Stromal cell of bone marrow (primary cell): ENCODE measurements at places on chromosomes 2 and 18.

DNA sequence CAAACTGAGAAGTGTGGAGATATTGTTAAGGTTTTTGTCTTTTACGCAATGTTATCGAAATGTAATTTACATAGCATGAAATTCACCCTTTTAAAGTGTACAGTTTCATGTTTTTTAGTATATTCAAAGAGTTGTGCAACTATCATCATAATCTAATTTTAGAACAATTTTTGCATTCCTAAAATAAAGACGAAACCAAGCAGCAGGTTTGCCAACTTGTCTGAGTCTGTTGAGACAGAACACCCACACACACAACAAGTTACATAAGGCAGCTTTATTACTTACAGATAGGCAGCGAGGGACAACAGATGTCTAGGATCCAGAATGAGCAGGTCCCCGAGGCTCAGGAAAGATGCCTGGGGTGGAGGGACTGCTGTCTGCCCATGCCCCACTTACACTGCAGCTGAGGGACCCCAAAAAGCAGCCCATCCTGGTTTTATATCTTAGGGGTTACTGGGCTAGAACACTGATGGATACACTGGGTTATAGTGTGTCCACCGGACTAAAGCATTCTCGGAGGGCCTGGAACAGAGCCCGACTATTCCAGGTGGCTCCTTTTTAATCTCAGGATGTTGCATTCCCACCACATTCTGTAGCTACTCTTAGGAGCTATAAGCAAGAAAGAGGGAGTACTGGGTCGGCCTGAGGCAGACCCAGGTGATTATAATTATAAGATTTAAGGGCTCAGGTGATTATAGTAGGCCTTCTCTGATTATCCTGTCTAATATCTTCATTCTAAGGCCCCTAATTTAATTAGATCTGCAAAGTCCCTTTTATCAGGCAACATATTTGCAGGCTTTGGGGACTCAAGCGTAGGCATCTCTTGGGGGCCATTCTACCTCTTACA, 150.2 kb upstream of the DOK6 start:
- DNase-seq, result peak; percentile 36

- no peak for DNase-seq
Observed at GRCh38 chr18:13389491-13390131, 171.1 kb downstream of the LDLRAD4 start.

- no peak for DNase-seq
Observed at GRCh38 chr18:62885804-62886203, 170.5 kb downstream of the PHLPP1 start.

- DNase-seq, result no peak
Observed at GRCh38 chr18:76395609-76396008, 99.4 kb downstream of the ZNF516 start.

DNA sequence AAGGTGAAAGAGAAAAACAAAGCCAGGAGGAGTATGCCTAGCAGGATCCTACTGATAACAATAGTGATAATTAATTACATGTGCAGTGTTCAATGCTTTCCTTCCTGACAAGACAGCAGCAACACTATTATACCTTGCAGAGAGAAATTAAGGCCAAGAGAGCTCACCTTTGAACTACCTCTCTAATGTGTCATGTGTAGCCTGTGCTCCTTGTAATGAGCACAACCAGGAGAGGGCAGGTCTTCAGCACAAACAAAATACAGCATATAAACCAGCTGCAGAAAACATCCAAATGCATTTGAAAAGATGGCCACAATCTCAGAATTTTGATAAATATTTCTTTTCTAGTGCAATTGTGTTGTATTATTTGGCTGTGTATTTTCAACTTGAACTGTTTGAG, 1425.7 kb downstream of the DSC3 start:
- DNase-seq, result no peak

DNA sequence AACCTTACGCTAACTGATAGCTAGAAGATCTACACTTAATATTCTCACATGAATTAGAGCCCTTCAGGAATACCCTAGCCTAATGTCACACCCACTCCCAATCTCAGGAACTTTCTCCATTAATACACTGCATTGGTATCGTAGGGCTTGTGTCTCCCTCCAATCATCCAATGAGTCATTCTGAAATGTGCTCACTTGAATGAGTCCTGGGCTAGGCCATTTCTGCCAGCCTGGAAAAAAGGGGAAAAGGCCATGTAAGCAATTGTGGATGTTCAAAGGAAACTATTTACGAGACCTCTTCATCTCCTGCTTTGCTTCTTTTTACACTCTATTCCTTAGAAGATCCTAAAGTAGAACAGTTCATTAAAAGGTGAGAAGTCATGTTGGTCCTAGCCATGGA, 18.8 kb downstream of the ZEB2 start:
- DNase-seq, result no peak

- peak; percentile 79 for DNase-seq
Observed at GRCh38 chr2:71831193-71831577, 316.5 kb downstream of the CYP26B1 start.

DNA sequence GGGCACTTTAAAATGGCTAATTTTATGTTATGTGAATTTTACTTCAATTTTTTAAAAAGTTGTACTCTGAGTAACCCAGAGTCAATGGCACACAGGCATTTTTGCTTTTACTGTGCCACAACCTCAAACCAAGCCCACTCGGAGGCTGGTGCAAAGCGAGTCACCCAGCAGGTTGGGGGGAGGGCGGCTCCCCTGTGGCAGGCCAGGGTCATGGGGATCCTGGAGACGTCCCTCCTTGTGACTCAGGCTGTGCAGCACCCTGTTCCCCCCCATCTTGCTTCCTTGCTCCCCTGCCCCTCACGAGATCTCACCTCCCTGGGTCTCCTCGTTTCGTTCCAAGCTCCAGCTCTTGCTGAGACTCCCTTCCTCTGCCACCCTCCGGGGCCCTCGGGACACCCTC, 58.6 kb downstream of the POMC start:
- no peak for DNase-seq

GRCh38 chr2:176501617-176502016, 232.4 kb downstream of the MTX2 start:
- no peak for DNase-seq

DNA sequence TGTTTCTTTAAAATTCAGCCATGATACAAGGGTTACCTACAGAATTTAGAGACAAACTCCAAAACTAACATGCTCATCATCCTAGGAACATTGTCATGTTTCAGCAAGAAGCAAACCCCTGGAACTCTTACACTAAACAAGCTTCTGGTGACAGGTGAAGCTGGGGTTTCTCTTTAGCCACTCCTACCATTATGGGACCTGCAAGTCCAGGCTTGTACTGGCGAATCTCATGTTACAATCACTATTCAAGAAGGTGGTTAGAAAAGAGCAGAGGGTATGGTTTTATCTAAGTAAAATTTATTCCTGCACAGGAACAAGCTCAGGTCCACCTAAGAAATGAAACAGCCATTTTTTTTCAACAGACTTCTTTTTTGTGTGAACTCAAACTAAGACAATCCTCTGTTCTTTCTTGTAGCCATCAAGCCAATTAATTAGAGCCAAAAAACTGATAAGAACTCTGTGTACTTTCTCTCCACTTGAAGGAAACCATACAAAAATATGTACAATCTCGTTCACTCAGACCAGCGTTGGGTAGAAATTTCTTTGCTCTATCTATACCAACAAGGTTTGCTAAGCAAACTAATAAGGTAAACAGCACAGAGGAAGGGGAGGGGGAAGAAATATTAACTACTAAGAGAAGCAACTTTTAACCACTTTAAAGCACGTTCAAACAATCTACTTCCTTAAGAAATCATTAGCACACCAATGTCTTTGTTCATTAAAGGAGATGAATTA, 63.3 kb upstream of the NEDD4L start:
- no peak for DNase-seq

GRCh38 chr2:187403568-187404260, 44.3 kb downstream of the CALCRL start:
- no peak for DNase-seq

DNA sequence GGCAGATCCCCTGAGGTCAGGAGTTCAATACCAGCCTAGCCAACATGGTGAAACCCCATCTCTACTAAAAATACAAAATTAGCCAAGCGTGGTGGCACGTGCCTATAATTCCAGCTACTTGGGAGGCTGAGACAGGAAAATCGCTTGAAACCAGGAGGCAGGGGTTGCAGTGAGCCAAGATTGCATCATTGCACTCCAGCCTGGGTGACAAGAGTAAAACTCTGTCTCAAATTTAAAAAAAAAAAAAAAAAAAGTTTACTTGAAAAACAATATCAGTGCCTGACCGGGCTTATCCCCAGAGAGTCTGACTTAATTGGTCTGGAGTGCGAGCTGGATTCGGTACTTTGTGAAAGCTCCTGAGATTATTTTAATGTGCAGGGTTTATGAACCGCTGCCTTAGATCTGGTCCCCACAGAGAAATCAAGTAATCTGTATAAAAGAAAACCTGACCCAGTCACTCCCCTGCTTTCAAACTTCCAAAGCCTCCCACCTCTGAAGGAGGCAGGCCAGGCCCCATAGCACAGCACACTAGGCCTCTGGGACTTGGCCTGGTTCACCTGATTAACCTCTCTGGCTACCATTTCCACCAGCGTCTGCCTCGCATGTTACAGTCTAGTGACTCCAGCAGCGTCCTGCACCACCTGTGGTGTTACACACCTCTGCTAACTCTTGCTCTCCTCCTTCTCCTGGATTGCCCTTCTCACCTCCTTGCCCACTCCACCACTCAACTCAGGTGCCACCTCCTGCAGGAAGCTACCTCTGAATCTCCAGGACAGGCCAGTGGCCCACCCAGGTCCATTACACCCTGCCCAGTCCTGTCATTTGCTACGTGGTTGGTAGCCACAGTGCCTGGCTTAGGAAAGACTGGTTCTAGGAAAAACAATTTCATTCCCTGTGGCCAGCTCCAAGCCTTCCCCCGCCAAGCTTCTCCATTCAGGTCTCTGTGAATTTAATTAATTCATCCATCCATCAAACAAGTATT, 114.3 kb upstream of the PPP1CB start:
- DNase-seq, result no peak

- DNase-seq, result no peak
Observed at GRCh38 chr2:17610521-17610920, 70.0 kb downstream of the VSNL1 start.

DNA sequence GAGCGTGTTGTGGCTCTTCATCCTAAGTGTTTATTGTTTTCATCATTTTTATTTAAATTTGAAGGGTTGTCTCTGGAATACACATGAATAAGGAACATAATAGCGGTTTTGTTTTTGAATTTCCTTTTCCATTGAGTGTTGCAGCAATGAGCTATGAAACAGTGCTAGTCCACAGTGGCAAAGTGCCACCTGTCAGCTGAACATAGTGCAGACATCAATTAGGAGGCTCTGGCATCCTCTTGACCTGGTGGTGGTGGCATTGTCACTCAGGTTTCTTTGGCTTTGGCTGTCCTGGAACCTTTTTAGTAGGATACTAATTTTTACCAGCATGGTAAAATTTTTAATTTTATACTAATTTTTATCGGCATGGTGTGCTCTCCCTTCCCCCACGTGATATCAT, 63.2 kb downstream of the UGGT1 start:
- no peak for DNase-seq

- DNase-seq, result no peak
Observed at GRCh38 chr2:198054299-198054698, 249.9 kb downstream of the PLCL1 start.

- DNase-seq, result peak; percentile 49
Observed at GRCh38 chr18:42545825-42546224, 569.7 kb downstream of the RIT2 start.

- no peak for DNase-seq
Observed at GRCh38 chr2:136234261-136234660, 116.3 kb upstream of the CXCR4 start.

GRCh38 chr2:158134655-158135054, 33.0 kb downstream of the UPP2 start:
- no peak for DNase-seq

DNA sequence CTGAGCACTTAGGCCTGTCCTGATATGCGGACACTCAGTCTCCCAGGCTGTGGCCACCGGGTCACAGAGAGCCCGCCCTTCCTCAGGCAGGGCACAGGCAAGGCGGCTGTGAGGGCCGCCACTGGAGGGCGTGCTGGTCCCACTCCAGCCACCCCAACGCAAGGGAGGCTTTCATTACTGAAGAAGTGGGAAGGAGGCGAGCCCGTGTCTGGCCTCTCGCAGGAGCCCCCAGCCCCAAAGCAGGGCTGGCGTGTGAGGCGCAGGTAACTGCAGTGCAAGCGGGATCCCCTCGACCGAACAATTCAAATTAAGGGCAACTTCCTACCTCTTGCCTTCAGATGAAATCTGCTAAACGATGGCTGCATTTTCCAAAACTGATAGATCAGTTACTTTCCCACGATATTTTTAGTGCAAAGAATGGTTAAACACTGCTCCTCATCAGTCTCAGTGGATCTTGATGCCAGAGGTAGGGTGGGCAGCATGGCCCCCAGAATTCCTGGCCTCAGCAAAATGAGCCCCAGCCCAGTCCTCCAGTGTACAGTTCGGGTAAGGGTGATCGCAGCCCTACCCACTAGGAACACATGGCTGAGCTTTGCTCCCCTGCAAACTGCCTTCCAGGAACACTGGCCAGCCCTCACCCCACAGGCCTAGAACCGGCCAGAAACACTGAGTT, 97.2 kb downstream of the SEPTIN10 start:
- no peak for DNase-seq

DNA sequence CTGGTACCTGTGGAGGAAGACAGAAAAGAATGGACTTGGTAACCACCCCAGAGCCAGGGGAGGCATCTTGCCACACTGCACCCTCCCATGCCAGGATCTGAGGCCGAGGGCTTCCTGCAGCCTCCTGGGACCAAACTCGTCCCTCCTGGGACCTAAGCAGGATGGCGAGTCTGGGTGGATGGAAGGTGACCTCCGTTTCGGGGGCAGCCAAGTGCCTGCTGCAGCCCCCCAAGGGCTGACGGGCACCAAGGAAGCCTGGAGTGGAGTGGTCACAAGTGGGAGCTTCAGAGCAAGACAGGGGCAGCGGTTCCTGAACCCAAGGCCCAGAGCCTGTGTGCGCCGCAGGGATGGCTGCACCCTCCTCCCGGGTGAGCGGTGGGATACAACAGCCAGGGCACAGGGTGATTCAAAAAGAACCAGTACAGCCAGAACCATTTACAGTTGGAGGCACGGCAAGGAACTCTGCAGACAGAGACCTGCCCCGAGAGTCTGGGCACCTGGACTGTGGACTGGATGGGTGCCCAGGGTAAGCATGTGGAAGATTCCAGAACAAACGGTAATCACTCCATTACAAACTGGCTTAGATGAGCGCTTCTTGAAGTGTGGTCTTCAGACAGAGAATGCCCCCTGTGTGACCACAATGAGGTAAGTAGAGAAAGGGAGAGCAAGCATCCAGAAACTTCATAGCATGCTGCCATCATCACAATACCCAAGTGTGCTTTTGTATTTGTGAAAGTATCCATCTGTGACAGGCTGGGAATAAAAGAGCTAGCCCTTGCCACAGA, 12.1 kb downstream of the HS1BP3 start:
- no peak for DNase-seq

DNA sequence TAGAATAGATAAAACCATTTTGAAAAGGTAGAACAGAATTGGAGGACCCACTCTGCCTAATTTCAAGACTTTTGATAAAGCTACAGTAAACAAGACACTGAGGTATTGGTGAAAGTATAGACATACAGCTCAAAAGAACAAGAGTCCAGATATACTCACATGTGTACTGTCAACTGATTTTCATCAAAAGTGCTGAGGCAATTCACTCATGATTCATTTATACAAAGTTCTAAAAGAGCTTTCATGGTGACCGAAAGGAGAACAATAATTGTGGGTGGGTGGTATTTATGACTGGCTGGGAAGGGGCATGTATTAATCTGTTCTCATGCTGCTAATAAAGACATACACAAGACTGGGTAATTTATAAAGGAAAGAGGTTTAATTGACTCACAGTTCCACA, 7.3 kb downstream of the MAP4K3 start:
- DNase-seq, result no peak
